Choroid plexus epithelial cell (primary cell): ENCODE measurements at places on chromosomes 2 and 18.

DNA sequence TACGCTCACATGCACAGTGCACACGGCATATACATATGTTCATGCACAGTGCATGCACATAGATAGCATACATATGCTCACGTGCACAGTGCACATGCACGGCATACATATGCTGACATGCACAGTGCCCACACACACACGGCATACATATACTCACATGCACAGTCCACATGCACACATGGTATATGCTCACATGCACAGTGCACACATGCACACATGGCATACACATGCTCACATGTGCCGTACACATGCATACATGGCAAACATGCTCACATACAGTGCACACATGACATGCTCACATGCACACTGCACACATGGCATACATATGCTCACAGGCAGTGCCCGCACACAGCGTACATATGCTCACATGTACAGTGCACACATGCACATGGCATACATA lies 97.7 kb upstream of the CTDP1 start:
- DNase-seq: no peak

- peak; percentile 75 for DNase-seq
These were observed 65.5 kb downstream of the STEAP3 start for GRCh38 chr2:119289093-119289492.

DNA sequence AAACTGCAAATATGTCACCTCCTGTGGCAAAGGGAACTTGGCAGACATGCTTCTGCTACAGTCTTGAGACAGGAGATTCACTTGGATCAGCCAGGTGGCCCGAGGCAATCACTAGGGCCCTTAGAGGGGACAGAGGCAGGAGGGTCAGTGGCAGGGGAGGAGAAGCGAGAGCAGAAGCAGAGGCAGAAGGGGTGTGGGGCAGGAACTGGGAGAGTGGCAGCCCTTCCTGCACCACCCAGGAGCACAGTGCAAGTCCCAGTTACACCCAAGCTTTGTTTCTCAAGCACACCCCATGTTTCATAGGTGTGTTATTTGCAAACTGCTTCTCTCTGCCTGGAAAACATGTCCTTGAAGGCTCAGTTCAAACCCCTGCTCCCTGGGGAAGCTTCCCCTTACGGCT lies 309.7 kb upstream of the MYT1L start:
- DNase-seq: no peak

GRCh38 chr2:40935349-40935748 lies 483.5 kb upstream of the SLC8A1 start:
- DNase-seq: no peak

- DNase-seq: peak; percentile 100
These were observed 79.2 kb downstream of the LAMA1 start for GRCh38 chr18:7038330-7038851.

- no peak for DNase-seq
These were observed 15.5 kb downstream of the FOSL2 start for GRCh38 chr2:28407976-28408690.

- DNase-seq: no peak
These were observed 117.0 kb downstream of the AP1S3 start for GRCh38 chr2:223720367-223720766.

GRCh38 chr2:132747046-132747445 lies 77.0 kb upstream of the LYPD1 start:
- no peak for DNase-seq

DNA sequence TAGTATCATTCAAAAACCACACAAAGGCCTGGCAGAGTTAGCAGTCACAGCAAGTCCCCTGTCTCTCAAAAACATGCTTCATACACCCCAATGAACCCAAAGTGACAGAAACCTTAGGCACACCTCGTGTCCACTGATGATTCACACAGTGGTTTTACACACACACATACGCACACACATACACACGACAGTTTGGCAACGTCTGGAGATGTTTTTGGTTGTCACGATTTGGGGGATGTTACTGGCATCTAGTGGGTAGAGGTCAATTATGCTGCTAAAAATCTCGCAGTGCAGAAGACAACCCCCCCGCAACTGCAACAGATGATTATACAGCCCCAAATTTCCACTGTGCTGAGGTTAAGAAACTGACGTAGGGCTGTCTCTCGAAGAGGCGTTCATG lies 72.9 kb upstream of the PARD3B start:
- DNase-seq: no peak

- DNase-seq: peak; percentile 86
These were observed 412 bp downstream of the OSBPL1A start for GRCh38 chr18:24397131-24397693.

GRCh38 chr2:156331572-156332283 lies 793 bp downstream of the NR4A2 start:
- peak; percentile 83 for DNase-seq

DNA sequence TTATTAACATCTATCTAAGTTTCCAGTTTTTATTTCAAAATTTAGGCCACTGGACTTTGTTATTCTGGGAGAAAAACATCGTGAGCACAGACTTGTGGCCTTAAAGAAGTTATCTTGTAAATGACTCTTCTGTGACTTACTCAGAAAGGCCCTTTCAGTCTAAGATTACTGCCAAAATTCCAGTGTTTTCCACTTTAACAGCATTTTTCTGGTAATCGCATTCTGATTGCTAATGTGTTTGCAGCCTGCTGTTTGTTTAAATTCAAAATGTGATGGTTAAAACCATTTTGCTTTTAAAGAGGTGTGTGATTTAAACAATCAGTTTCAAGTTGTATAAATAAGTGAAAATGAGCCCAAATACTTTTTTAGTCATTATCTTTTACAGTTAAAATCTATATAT lies 136.7 kb upstream of the DAPL1 start:
- DNase-seq: no peak

- DNase-seq: peak; percentile 91
These were observed 62.9 kb downstream of the ZNF521 start for GRCh38 chr18:25289001-25289631.

GRCh38 chr2:95265182-95265581 lies 9.1 kb upstream of the PROM2 start:
- DNase-seq: no peak

- peak; percentile 22 for DNase-seq
These were observed 73.8 kb downstream of the RPIA start for GRCh38 chr2:88765154-88765888.

DNA sequence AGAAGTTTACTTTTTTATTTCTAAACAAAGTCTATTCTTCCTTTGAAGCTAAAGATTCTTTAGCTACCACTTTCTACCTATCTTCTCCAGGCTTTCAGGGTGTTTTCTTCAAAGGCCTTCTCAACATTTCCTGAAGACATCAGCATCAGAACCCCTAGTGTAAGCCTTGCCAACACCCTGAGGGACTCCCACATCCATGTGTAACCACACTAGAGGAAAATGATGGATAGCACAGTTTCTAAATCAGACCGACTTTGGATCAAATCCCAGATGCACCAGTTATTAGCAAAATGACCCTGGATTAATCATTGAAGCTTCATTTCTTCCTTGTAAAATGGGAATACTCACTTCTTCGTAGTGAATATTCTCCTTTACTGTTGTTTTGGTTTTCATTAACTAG lies 4.7 kb upstream of the TTN start:
- no peak for DNase-seq

GRCh38 chr2:97714084-97714949 lies 941 bp downstream of the ZAP70 start:
- DNase-seq: no peak

DNA sequence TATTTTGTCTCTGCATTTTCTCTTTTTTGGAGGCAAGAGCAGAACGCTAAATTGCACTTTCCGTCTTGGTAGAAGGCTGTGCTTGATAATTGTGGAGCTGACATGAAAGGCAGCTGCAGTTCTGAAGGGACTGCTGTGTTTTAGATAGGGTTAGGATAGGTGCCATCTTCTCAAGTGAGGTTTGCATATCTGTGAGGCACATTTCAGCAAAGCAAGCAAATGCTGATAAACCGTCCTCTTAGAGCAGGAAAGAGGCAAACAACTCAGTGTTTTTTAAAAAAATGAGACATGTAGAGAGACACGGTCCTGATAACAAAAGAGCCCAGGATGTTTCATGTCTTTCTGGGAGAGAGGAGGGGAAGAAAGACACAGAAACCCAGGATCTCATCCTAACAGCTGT lies 217.7 kb downstream of the SOCS6 start:
- DNase-seq: no peak

- DNase-seq: no peak
These were observed 270.7 kb downstream of the PIEZO2 start for GRCh38 chr18:10878703-10879102.

DNA sequence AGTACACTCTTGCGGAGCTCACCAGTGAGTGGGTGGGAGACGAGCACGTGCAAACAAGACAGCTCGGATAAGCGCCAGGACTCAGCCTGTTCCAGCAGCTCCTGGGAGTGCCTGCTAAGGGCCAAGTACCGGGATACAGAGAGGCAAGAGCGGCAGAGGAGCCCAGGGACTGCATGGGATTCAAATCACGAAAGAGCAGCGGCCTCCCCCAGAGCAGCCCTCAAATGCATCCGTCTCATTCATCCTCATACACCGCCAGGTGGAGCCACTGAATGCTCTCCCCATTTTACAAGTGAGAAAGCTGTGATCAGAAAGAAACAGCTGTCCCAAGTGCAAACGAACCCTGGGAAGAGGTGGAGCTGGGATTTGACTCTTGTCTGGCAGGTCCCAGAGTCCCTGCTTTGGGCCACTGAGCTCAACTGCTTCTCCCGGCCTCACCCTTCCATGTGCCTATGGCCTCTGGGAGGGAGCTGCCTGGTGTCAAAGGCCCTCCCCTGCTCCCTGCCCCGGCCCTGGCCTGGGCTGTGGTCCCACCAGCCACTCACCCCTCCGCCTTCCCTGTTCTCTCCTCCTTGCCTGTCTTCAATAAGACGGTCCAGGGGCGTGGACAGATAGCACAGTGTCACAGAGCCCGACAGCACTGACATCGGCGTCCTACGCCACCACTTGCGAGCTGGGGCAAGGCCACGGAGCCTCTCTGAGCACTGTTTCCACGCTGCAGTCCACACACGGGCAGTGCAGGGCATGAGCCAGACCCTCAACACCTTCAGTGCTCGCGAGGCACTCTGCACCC lies 72.8 kb upstream of the TAF1B start:
- peak; percentile 84 for DNase-seq

DNA sequence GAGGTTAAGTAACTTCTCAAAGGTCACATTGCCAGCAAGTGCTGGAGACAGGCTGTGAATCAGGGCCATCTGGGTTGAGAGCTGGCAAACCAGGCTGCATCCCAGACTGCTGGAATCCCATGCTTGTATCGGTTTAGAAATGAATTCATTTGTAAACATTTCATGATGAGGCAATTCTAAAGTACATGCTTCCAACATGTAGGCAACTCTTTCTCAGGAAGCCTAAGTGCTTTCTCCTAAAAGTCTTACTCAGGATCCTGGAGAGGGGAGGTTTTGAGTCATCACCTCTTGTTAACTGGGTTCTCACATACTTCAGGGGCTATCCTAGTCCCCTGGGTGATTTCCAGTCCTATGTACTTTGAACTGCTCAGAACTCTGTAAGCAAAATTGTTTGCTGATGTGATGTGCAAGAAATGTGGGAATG lies 416.5 kb downstream of the MEIS1 start:
- DNase-seq: peak; percentile 74

GRCh38 chr2:133457861-133458260 lies 110.4 kb downstream of the NCKAP5 start:
- DNase-seq: no peak

- DNase-seq: no peak
These were observed 39.2 kb upstream of the ACTR3 start for GRCh38 chr2:113850687-113851086.

GRCh38 chr2:138720035-138720838 lies 60.0 kb downstream of the NXPH2 start:
- no peak for DNase-seq

DNA sequence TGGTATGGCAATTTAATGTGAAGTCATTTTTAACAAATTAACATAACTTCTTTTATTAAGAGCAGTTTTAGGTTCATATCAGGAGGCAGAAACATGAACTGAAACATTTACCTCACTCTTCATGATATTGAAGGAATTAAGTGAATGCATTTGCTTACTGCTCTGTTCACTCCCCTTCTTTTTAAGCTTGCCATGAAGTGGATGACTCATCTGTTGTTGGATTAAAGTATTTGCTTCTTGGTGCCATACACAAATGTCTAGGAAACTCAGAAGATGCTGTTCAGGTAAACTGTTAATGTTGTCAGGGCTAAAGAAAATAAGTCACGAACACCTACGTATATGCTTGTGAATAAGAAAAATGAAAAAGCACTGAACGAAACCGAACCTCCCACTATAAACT lies 10.2 kb upstream of the CABYR start:
- DNase-seq: peak; percentile 33

DNA sequence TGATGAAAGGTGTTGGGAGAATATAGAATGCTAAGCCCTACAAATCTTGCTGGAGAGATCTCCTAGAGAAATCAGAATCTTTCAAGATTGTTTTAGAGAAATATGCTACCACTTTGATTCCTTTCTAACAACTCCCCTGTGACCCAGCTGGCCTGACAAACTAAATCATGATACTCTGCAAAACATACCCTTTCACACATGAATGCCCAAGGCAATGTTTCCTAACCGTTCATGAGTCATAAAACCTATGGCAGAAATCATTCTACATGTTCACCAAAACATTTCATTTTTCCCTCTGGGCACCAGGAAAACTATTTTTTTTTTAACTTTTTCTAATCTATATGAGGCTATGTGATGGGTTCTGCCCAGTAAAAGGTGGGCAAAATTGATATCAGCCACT lies 77.8 kb upstream of the SETBP1 start:
- peak; percentile 14 for DNase-seq

GRCh38 chr2:28387082-28387960 lies 5.3 kb upstream of the FOSL2 start:
- DNase-seq: peak; percentile 43

DNA sequence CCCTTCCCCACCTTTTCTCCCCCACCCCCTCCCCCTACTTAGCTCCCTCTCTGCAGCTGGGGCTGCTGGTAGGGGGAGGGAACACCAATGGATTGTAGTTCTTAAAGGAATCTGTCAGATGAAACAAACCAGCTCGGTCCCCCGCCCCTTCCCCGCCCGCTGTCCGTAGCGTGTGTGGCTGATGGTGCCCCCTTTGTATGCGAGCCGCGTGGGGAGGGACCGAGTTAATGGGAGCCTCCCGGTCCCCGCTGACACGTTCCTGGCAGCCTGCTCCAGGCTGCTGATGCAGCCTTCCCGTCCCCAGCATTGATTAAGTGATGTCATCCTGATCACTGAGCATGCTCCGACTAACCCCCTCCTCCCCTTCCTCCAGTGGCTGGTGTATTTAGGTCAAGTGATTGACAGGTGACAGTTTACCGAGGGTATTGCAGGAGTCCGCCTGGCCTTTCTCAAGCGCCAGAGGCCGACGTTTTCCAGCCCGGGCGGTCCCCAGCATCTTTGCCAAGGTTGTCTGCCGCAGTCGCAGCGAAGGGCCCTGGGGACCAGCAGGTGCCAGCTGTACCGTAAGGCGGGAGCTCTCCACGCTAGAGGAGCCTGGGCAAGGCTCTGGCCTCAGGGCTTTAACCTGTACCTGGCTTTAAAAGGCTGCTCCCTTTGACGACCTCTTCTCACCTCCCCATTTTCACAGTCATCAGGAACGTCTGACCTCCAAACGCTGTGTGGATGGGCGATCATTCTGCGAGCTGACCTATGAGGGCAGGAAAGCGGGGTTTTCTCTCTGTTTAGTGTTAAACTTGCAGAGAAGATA lies 1.8 kb downstream of the KIF5C start:
- no peak for DNase-seq

- DNase-seq: no peak
These were observed 507.9 kb upstream of the CDH2 start for GRCh38 chr18:28684746-28685355.

- DNase-seq: peak; percentile 86
These were observed 40.0 kb downstream of the BCL2L11 start for GRCh38 chr2:111160758-111161157.

- no peak for DNase-seq
These were observed 244.6 kb upstream of the ACVR2A start for GRCh38 chr2:147600223-147600622.
